ENCODE measurements at places on chromosomes 7 and 10.

DNA sequence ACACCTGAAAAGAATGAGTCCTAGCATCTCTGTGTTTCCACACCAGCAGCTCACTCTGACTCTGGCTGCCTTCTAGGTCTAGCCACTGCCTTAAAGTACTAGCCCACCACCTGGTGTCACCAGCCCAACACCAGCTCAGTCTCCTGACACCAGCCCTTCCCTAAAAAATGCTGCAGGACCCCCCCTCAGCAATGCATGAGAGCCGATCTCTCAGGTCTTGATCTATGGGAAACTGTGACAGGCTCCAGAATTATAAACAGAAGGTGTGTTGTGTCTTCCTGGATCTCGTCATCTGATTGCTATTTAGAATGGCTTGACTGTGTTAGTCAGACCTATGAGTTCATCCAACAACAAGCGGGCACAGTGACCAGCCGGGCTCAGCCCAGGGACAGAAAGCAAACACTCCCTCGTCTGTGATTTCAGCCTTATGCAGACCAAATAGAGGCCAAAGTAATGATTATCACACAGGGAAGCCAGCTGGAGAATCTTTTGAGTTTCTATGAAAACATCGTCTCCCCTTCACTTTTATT is 66.6 kb downstream of the CUBN start:
- H3K27ac ChIP-seq: no peak overlapping the region
- peaks cover 12% of the 10 kb centered on the region for H3K36me3 ChIP-seq
- H3K4me3 ChIP-seq: no peak overlapping the region
- H3K4me1 ChIP-seq: peaks cover 40% of the 10 kb centered on the region
- DNase-seq: no peak

GRCh38 chr10:113326160-113327111 is 226.4 kb upstream of the HABP2 start:
- H3K27ac ChIP-seq: no peak overlapping the region
- no peak for DNase-seq
- H3K36me3 ChIP-seq: no peaks in the 10 kb centered on the region

- no peaks in the 10 kb centered on the region for H3K4me1 ChIP-seq
- DNase-seq: no peak
- H3K4me3 ChIP-seq: no peak overlapping the region
- H3K27ac ChIP-seq: no peak overlapping the region
- H3K27me3 ChIP-seq: no peaks in the 10 kb centered on the region
- H3K36me3 ChIP-seq: no peaks in the 10 kb centered on the region
These were observed 765.4 kb downstream of the SORCS3 start for GRCh38 chr10:105406488-105406887.

DNA sequence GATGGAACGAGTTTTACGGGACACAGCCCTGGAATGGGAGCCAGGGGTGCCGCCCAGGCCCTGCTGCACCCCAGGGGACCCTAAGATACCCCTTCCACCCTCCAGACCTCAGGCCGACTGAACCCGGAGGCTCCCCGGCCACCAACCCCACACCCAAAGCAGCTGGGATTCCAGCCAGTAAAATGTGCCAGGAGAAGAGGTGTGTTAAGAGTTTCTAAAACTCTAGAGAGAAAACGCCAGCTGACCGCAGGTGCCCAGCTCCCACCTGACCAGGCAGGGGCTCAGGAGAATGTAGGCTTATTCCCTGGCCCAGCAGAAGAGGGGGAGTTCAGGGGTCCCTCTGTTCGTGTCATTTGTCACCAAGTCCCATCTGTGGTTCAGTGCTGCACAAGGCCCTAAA is 17.5 kb downstream of the NUDT1 start:
- H3K27ac ChIP-seq: no peak overlapping the region
- DNase-seq: no peak
- no peak overlapping the region for H3K4me3 ChIP-seq
- peaks cover 8% of the 10 kb centered on the region for H3K4me1 ChIP-seq
- no peaks in the 10 kb centered on the region for H3K27me3 ChIP-seq
- H3K36me3 ChIP-seq: peaks cover 9% of the 10 kb centered on the region

DNA sequence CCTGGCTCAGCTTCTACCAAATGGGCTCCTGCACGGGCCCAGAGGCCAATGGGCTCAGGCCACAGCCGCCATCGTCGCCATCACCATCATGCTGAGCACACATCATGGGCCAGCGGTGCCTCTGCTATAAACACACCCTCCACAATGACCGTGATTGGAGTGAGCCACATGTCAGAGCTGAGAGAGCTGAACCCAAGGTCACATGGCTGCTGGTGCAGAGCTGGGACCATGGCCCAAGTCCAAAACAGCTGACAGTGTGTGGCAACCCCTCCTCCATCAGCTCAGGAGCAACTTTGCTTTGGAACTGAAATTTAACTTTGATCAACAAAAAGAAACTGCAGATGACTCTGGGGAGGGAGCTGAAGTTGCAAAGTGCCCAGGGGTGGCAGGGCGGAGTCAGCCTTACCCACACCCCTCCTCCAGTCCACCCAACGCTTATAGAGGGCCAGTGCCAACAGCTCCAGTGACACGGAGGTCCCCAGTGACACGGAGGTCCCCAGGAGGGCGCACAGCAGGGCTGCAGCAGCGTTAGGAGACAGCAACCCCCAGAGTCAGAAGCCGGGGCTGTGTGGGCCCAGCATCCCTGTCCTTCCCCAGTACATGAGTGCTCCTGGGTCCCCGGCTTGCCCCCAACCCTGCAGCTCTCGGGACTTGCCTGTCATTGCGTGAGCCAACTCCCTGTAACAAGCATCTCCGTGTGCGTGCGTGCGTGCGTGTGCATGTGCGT is 249.6 kb downstream of the ELFN1 start:
- DNase-seq: peak; percentile 42
- peak overlapping the region; percentile 73 for H3K4me3 ChIP-seq
- peak overlapping the region; percentile 83 for H3K27ac ChIP-seq
- H3K27me3 ChIP-seq: peaks cover 42% of the 10 kb centered on the region

All from activated naive CD4-positive, alpha-beta T cell treated with anti-CD3 and anti-CD28 coated beads, Interleukin-2, amount 10 ng/mL, durations not matched to agents 7 days and 5 days (primary cell).